ENCODE measurements at places on chromosomes 7 and 10. TPM values are rescaled to one million over a fixed set of nuclear protein-coding genes. Genes with fewer than 3 reads are reported as not detected.

Gene EEF1AKMT2
- total RNA-seq, result 29.3 TPM

Gene CHST15
- total RNA-seq, result 14.4 TPM

Gene GNAT3
- not detected for total RNA-seq

Gene PRPS1L1
- total RNA-seq, result 0.13 TPM

Gene SPRN
- total RNA-seq, result 0.12 TPM

Gene CHAT
- not detected for total RNA-seq

Gene COL13A1
- total RNA-seq, result 14.8 TPM

Gene NKX1-2
- not detected for total RNA-seq

Gene SPDYE2
- total RNA-seq, result not detected

Gene AKR1C8
- not detected for total RNA-seq

Gene TNS3
- 43.8 TPM for total RNA-seq

Gene RAB19
- total RNA-seq, result not detected

Gene PILRA
- total RNA-seq, result not detected

Gene HOXA1
- total RNA-seq, result 0.12 TPM

Gene UTF1
- not detected for total RNA-seq

Gene DYNC1I1
- 3.5 TPM for total RNA-seq

Gene TRIM8
- total RNA-seq, result 95.4 TPM

Gene GPR37
- total RNA-seq, result 2.4 TPM

Gene CALHM3
- not detected for total RNA-seq

Gene MOGAT3
- not detected for total RNA-seq

Gene CHST12
- total RNA-seq, result 4.2 TPM

Gene AGR2
- not detected for total RNA-seq

Gene CACUL1
- 26.1 TPM for total RNA-seq

Gene TAS2R3
- total RNA-seq, result 1.5 TPM

Gene SPDYE6
- total RNA-seq, result not detected

Gene TMEM72
- not detected for total RNA-seq

Gene NACAD
- total RNA-seq, result 0.53 TPM

Gene SPDYE18
- total RNA-seq, result 0.56 TPM

Gene POU6F2
- not detected for total RNA-seq

Gene PBLD
- total RNA-seq, result 8.1 TPM

Gene AKR1D1
- not detected for total RNA-seq

Gene HMX3
- not detected for total RNA-seq

Gene LYZL1
- not detected for total RNA-seq

Gene MYOZ1
- total RNA-seq, result 0.06 TPM

Gene SEC31B
- 2.7 TPM for total RNA-seq

Gene WNT2
- not detected for total RNA-seq

Gene FAM180A
- total RNA-seq, result 78.5 TPM

Gene GIMAP8
- 2.1 TPM for total RNA-seq

Gene GSTK1
- 87.4 TPM for total RNA-seq

Gene SAMD9L
- 20.5 TPM for total RNA-seq

Gene FAM24B
- total RNA-seq, result 3.7 TPM

Gene WASHC2A
- total RNA-seq, result 83.3 TPM

Gene RAB18
- 67.2 TPM for total RNA-seq

Gene CPA2
- not detected for total RNA-seq

Gene PDCD4
- total RNA-seq, result 70.8 TPM

Gene PLOD3
- total RNA-seq, result 61.0 TPM

Gene STARD3NL
- total RNA-seq, result 78.2 TPM

Gene RPEL1
- not detected for total RNA-seq

Gene FAM131B
- total RNA-seq, result 1.6 TPM

Gene ZNF12
- 14.4 TPM for total RNA-seq

Gene HABP2
- not detected for total RNA-seq

Gene MKI67
- 15.7 TPM for total RNA-seq

Gene KNDC1
- total RNA-seq, result 0.12 TPM

Gene OR9A4
- total RNA-seq, result not detected

Gene CDH23
- total RNA-seq, result 0.26 TPM

Gene ZCCHC24
- total RNA-seq, result 26.3 TPM

Gene FOXL3
- not detected for total RNA-seq

All from aortic smooth muscle cell (primary cell).